ENCODE measurements at places on chromosomes 1 and 21.
A peak's percentile ranks its signal among the peaks of the same experiment; 100 is the strongest.

DNA sequence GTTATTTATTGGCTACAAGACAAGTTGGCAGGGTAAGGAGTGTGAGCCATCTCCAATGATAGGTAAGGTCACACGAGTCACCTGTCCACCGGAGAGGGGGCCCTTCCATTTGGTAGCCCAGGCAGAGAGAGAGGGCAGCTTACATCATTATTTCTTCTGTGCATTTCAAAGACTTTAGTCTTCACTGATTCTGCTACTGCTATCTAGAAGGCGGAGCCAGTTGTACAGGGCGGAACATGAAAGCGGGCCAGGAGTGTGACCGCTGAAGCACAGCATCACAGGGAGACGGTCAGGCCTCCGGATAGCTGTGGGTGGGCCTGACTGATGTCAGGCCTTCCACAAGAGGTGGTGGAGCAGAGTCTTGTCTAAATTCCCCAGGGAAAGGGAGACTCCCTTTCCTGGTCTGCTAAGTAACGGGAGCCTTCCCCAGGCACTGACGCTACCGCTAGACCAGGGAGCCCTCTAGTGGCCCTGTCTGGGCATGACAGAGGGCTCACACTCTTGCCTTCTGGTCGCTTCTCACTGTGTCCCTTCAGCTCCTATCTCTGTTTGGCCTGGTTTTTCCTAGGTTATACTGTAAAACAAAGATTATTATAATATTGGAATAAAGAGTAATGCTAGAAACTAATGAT lies 36.7 kb downstream of the ZNF695 start:
- DNase-seq = peak; percentile 46

DNA sequence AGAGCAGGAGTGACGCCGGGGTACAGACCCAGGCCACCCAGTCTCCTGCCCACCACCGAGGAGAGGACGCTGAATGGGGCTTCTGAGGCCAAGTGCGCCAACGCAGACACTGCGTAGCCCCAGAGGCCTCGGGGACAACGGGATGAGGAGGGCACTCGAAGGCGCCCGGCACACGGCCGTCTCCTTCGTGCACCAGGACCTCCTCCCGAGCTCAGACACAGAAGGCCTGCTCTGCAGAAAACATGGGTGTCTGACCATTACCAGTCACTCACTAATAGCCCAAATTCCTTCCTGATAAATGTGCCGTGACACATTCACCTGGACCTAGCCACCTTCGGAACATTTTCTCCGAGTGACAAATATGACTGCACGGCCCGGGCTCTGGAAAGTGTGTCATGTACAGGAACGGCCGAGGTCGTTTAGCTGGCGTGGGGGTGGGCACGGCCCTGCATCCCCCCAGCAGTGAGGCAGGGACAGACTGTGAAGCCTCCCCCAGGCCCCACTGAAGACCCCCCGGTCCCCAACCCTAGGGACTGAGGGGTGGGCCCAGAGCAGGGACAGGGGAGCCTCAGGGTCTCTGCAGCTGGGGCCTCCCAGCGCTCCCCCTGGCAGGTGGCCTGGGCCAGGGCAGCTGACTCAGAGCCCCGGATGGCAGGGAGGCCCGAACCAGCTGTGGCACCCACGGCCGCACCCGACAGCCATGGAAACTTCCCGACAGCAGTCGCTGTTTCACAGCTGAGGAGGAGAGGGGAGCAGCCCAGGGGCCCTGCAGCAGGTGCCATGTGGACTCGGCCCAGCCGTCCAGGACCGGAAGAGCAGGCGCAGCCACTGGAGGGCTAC lies 16.7 kb upstream of the COL6A2 start:
- no peak for DNase-seq

- no peak for DNase-seq
Observed at GRCh38 chr1:96833376-96833775, 111.8 kb downstream of the PTBP2 start.

DNA sequence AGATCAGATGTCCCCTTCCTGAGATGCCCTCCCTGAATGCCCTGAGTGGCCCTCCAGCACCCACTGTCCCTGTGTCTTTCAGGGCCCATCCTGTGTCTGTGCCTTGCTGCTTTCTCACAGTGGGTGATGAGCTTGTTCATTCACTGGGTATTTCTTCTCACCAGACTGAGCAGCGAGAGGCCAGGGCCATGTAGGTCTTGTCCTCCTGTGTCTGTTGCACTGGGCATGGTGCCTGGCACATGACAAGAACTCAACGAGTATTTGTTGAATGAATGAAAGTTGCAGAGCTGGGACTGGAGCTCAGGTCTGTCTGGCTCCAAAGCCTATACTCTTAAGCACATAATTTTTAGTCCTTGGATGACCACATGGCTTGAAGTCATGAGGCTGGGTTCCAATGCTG lies 93.8 kb downstream of the PTPRU start:
- DNase-seq = no peak

GRCh38 chr21:14754259-14754604 lies 208.1 kb upstream of the SAMSN1 start:
- DNase-seq = no peak

DNA sequence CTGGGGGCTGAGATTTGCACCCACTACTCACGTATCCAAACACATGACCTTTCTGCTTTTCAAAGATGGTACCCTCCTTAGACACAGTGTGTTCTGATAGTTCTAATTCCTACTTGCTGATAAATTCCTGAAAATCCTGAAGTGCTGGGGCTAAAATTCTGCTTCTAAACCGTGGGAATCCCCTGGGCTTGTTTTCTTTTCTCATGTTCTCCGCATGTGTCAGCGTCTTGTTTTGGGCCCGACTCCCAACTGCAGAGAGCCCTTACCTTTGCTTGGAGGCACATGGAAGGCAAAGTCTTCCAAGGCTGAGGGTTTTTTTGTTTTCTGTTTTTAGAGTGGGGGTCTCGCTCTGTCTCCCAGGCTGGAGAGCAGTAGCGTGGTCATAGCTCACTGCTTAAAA lies 27.2 kb downstream of the PSMG1 start:
- DNase-seq = no peak

DNA sequence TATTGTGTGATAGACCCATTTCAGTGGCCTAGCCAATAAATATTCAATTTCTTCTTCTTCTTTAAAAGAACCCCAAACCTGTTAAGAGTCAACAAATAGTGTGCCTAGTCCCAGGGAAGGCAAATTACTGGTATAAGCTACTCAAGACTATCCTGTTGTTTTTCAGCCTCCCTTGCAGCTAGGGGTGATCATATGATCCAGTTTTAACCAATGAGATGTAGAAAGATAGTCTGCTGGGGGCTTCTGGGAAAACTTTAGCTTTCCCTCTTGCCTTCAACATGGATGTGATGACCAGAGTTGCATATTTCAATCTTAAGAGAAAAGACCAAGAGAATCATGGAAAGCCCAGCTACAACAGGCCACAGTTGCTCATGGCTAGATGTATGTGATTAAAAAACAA lies 4.7 kb upstream of the NUP210L start:
- no peak for DNase-seq

- DNase-seq = no peak
Observed at GRCh38 chr1:56335394-56335793, 244.0 kb downstream of the PLPP3 start.

GRCh38 chr1:115650961-115651360 lies 9.2 kb downstream of the VANGL1 start:
- no peak for DNase-seq

DNA sequence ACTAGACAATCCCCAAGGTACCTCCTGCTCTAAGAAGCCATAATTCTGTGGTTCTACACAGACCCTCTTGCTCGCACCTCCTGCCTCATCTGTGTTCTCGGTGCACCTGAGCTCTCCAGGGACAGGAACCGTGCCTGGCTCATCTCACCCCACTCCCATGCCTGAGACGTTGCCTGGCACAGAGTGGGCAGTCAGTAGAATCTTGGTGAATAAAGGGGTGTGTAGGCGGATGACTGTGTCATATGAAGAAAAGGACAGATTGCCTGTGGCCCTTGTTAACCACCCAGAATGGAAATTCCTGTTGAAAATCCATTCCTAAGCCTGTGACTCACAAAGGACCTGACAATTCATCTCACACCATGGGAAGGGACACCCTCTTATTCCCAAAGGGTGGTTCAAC lies 92.9 kb downstream of the KCNN3 start:
- DNase-seq = no peak

DNA sequence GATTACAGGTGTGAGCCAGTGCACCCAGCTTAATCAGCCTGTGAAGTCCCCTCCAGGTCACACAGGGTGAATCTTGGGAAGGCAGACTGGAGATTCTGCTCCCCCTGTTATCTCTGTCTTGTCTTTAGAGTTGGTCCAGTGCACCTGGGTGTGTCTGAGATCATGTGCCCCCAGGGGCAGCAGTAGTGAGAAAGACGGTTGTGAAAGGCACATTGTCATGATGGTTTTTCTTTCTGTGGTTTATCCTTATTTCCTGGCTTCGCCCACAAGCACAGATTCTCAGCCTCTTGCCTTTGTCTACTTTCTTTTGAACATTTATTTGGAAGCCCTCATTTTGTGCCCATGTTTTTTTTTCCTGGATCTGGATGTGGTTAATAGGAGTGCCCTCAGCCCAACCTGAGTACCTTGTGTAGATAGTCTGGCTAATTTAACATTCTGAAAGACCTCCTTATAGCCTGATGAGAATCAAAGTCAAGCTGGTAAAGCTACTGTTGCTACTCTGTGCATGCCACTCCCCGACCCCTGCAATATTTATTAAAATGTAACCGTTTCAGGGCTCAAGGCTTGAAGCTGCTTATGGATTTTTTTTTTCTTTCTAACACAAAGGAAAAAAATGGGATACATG lies 23.7 kb downstream of the UCK2 start:
- no peak for DNase-seq

GRCh38 chr1:159937054-159937750 lies 8.2 kb downstream of the IGSF9 start:
- DNase-seq = peak; percentile 64

- DNase-seq = no peak
Observed at GRCh38 chr21:17931080-17931479, 111.9 kb upstream of the C21orf91 start.

DNA sequence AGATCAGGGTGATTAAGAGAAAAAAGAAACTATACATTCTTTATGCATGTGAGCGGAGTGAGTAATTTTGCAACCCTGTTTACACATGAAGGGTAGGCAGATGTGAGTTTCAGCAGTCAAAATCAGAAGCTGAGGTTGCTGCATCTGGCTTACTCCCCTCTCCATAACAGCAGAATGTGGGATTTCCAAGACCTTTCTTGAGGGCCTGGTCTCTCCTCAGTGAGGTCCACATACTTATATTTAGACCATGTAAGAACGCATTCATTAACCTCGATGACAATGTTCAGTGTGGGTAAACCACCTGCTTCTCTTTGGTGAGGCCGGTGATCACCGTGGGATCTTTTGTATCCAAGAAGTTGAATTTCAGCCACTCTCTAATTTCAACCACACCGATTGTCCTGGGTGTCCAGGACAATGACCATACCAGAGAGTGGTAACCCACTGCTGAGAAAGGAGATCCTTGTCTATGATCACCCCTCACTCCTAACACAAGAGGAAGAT lies 18.7 kb upstream of the RAP1A start:
- DNase-seq = no peak

- DNase-seq = no peak
Observed at GRCh38 chr1:206464456-206464964, 5.8 kb upstream of the IKBKE start.

DNA sequence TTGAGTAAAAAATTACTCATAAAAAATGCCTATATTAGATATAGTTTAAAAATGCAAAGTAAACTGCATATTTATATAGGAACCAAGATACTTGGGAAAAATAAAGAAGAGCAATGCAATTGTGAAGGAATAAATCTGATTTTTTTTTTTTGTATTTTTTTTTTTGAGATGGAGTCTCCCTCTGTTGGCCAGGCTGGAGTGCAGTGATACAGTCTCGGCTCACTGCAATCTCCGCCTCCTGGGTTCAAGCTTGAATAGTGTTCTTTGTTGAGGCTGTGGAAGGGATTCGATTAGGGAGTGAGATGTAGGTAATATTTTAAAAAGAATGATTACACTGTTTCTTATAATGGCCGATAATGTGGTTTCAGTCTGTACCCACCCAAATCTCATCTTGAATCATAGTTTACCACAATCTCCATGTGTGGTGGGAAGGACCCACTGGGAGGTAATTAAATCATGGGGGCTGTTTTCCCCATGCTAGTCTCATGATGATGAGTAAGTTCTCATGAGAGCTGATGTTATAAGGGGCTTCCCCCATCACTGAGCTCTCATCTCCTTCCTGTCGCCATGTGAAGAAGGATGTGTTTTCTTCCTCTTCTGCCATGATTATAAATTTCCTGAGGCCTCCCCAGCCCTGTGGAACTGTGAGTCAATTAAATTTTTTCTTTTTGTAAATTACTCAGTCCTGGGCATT lies 1765.9 kb downstream of the PLA2G4A start:
- DNase-seq = no peak

DNA sequence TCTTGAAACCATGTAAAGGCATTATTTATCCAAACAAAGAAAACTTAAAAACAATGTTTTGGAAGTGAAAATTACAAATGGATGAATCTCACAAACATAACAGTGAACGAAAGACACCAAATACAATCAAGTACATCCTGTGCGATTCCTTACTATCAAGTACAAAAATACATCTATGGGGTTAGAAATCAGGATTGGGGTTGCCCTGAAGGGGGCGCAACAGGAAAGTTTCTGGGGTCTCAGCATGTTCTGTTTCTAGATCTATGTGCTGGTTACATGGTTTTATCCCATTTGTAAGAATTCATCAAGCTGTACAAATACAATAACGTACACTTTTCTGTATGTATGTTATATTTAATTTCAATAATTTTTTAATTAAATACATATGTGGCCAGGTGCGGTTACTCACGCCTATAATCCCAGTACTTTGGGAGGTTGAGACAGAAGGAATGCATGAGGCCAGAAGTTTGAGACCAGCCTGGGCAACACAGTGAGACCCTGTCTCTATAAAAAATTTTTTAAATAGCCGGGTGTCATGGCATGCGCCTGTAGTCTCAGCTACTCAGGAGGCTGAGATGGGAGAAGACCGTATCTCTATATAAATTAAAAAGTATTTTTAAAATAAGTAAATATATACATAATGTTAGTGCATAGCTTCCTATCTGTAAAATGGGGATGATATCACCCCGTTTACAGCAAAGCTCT lies 121.5 kb upstream of the SOD1 start:
- DNase-seq = no peak

DNA sequence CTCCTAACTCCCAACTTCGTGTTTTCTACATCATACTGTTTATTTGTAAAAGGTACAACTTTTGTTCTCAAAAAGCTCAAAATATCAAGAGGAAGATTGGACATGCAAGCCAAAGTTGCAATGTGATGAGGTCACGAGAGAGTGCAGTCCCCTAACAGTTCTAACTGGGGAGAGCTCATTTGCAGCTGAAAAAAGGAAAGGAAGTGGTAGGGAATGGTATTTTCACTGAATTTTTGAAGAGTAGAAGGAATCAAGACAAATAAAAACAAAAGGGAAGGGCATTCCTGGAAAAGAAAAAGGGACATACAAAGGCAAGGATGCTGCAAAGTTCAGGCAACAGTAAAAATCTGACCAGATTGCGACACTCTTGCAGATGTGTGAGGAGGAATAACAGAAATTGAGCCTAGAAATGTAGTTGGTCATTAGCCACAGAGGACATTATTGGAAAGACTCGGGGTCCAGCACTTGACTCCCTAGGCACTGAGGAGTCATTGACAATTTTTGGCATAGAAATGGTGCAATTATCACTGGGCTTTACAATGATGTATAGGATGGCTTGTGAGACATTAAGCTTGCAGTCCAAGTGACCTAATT lies 67.9 kb downstream of the TBX15 start:
- no peak for DNase-seq

GRCh38 chr21:35363458-35363857 lies 314.4 kb upstream of the RUNX1 start:
- DNase-seq = no peak

- DNase-seq = no peak
Observed at GRCh38 chr1:194342484-194343262, 1156.3 kb upstream of the B3GALT2 start.

- no peak for DNase-seq
Observed at GRCh38 chr1:54596756-54597155, 26.6 kb downstream of the FAM151A start.

GRCh38 chr1:69373520-69373919 lies 194.2 kb upstream of the LRRC7 start:
- no peak for DNase-seq

Data from NCI-H1417 (cell line).